ENCODE measurements at places on chromosomes 4 and X.

DNA sequence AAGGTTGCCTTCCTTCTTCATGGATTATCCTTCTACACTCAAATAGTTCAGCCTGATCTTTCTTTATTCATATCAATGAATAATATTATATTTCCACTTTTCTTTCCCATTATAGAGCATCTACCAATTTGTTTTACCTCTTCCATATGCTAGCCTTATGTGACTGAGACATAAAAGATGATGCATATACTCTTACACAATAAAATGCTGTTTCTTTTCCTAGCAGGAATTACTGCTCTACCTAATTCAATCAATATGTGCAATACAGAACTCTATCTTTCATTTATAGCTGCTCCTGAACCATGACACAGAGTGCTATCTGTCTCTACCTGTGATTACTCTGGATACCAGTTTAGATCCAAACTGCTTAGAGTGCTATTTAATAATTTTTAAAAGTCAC, 2334.0 kb downstream of the PCDH7 start:
- DNase-seq = no peak

GRCh38 chr4:124278477-124278876, 434.1 kb downstream of the ANKRD50 start:
- no peak for DNase-seq

DNA sequence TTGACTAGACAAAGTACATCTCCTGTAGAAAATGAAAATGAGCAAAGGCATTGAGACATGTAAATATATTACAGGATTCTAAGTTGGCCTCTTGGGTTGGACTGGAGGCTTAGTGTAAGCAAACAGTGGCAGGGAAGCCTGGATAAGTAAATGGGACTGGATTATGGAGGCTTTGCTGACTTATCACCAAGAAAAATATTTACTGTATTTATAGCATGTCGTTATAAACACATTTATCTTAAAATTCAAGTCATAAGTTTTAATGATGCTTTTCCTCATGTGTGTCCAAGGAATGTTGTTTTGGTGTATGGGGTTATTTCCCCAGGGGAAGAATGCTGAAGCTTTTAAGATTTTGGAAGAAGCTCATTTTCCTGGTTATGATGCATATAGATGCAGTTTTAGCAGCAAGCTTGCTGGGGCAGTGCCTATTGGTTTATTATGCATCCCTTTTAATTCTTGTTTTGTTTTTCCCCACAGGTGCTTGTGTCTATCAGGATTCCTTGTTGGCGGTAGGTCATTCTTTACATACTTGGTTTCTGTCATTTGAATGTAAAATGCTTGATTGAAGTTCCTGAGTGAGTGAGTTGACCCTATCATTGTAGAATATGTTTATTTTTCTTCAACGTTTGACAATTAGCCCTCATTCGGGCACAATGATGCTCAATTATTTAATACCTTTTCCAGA, 8.5 kb downstream of the FRAS1 start:
- no peak for DNase-seq

DNA sequence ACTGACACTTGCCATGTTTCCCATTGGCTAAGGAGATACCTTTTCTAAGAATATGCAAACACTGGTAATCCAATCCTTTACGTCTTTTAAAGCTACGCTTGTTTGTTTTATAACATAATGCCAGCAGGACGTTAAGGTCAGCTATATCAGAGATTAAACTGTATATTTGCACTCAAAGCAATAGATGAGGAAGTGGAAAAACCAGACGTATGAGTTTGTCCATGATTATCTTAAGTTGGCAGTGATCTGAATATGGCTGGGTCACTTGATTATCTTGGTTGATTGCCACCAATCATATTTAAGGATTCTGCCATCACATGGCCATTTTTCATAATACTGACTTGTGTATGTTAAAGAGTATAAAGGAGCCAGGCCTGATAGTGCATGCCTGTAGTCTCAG, 19.4 kb downstream of the TMSB4X start:
- DNase-seq = no peak

DNA sequence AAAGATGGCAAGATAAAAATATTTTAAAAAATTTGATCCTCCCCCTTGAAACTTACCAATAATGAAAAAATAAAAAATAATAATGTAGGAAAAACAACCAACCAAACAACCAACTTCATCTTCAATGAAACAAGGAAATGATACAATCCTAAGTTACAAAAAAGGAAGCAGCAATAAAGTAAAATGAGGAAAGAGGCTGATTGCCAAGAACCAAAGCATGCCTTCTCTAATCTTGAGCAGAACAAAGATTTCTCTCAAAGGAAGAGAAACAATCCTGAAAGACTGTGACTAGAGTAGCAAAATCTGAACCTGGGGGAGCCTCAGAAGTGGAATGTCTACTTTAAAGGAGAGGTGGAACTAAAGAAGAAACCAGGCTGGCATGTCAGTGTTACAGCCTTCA, 10.9 kb upstream of the WDFY3 start:
- no peak for DNase-seq

- no peak for DNase-seq
Measured at GRCh38 chr4:99832321-99832720, 15.7 kb downstream of the DAPP1 start.

DNA sequence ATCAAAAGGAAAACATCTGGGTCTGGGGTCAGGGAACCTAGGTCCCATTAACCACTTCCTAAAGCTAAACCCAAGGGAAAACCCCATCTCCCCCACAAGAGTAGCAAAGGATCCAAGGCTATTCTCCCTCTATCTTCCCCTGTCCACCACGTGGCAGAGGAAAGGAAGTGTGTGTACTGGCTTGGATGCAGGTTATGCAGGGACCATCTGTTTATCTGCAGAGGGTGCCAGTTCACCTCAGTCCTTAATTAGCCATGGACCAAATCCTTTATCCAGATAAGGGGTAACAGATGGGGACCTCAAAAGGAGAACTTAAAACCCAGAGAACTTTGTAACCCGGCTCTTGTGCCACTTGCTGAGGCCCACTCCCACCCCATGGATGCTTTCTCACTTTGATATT, 135.3 kb downstream of the ZNF518B start:
- no peak for DNase-seq

- no peak for DNase-seq
Measured at GRCh38 chr4:138675685-138676084, 339.9 kb upstream of the NOCT start.

DNA sequence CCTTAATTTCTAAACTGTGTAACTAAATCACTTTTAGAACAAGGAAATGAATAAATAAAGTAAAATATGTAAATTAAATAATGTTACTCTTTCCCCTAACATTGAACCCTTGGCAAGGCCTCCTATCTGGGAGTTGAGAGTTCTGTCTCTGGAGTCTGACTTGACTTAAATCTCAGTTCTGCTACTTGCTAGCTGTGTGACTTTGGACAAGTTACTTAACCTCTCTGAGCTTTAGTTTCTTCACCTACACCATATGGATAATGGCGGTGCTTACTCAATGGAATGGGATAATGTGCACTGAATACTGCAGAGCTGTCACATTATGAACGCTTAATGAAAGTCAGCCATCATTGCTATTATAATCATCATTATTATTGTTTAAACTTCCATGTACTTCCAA, 92.1 kb upstream of the SOD3 start:
- DNase-seq = no peak

DNA sequence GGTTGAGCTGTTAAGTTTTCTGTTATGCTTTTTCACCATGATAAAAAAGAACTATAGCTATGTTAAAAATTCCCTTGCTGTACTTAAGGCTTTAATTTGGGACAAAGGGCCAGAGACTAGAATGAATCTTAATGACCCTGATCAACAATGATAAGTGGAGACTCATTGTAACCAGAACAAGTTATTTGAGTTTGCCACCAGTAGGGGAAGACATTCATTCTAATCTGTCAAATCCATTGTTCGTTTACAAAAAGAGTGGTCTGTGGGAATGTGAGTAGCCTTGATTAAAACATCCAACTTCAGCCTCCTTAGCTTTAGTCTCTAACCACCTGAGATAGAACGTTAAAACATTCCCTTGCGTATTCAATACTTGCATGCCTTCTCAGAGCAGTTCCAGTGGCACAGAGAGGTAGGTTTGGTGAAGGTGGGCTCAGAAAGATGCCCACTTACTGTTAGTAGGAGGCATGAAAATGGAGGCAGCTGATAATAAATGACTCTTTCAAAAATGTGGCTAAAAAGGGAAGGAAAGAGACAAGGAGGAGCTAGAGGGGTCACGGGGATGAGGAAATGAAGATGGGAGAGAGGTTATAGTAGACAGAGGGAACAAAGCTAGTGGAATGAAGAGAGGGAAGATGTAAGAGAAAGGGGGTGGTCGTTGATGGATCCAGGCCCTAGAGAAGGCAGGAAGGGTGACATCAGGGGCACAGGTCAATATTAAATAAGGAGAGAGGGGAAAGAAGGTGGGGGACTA, 66.2 kb downstream of the EGF start:
- DNase-seq = no peak

GRCh38 chr4:59195839-59196238, 2004.3 kb upstream of the ADGRL3 start:
- DNase-seq = no peak

GRCh38 chrX:18899796-18900380, 84.0 kb downstream of the PHKA2 start:
- DNase-seq = no peak

DNA sequence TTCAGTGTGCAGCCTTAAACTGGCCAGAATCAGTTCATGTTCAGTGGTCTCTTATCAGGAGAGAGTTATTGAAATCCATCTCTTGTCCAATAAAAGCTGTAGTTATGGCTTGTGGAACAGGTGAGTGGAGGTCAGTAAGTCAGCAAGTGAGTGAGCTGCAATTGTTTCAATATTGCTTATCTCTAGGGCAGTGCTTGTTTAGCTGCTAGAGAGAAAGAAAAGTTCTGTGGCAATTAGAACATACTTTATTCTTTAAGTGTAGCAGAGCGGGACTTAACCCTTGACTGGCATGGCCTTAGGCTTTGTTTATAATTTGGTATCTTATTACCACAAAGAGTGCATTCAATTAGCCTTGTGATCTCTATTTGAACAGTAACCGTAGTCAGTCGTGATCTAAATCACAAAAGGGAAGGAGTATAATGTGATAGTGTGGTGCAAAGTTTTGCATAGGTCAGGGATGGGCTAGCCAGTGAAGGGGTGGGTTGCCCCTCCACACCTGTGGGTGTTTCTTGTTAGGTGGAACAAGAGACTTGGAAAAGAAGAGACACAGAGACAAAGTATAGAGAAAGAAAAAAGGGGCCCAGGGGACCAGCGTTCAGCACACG, 6.9 kb upstream of the ETDC start:
- DNase-seq = no peak

DNA sequence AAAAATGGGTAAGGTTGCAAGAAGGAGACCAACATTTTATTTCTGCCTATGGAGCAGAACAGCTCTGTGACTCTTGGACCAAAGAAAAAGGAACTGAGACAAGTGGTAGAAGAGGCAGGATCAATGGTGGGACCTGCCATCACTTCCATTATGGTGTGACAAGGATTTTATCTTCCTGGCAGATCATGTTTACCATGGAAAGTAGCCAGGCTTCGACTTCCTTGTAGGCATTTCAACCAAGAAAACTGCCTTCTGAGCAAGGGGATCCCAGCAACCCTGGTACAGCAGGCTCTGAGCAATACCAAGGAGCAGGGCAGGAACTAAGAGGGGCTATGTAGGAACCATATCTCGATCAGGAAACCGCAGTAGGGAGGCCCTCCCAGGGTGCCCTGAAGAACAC, 317.4 kb downstream of the IQCM start:
- DNase-seq = no peak

Data from stimulated activated CD4-positive, alpha-beta T cell treated with anti-CD3 and anti-CD28 coated beads, Interleukin-12 subunit alpha, Interleukin-12 subunit beta, amount 100 ng/mL, for 48 hours (primary cell).